Stimulated activated CD4-positive, alpha-beta T cell treated with anti-CD3 and anti-CD28 coated beads, TNF-alpha, amount 100 ng/mL, for 24 hours (primary cell): ENCODE measurements at places on chromosomes 1 and 21.

DNA sequence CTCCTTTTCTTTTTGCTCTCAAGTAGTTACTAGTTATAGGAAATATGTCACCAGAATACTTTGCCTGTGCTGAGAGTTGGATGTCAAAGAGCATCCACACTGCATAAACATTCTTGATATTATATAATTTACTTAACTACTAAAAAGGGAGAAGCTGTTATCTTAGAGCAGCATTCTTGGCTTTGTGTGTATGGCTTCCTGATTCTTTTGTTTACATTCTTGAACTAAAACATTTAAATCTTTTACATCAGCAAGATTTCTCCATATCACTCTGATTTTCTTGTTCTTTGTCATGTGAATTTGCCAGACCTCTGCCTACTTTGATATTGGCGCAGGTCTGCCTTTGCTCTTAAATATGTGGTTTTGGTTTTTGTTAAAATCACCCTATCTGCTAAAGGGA lies 48.8 kb downstream of the SUCO start:
- no peak for DNase-seq

- DNase-seq: no peak
Observed at GRCh38 chr1:89633248-89633799, 404 bp downstream of the LRRC8C start.

DNA sequence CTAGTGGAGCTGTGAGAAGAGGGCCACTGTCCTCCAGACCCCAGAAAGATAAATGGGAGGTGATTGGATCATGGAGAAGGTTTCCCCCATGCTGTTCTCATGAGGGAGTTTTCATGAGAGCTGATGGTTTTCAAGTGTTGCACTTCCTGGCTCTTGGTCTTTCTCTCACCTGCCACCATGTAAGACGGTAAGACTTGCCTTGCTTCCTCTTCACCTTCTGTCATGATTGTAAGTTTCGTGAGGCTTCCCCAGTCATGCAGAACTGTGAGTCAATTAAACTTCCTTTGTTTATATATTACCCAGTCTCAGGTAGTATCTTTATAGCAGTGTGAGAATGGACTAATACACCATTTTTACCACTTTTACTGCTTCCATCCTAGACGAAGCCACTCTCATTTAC lies 27.6 kb downstream of the GPR88 start:
- DNase-seq: no peak

DNA sequence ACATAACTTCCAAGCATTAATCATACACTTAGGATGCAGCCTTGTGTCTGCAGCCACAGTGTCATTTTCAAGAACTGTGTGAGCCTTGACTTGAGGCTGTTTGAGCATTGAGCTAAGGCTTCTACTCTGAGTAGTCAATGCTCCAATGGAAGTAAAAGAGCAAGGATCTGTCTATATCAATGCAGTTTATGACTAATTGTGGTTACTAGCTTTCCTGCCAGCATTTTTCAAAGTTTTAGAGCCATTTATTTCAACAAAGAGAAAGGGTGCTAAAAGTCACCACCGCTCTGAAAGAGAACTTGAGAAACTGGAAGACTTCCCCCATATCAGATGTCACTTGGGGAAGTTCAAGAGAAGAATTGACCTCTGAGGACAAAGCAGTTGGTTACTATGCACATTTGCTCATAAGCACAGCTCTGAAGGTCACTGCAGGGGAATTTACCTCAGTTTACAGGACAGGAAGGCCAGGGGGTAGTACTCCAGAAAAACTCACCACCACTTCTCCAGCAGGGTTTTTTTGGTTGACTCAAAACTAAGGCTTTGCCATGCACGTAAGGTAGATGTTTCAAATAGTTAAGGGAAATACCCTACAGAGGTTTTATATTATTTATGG lies 24.5 kb upstream of the RGS1 start:
- no peak for DNase-seq

DNA sequence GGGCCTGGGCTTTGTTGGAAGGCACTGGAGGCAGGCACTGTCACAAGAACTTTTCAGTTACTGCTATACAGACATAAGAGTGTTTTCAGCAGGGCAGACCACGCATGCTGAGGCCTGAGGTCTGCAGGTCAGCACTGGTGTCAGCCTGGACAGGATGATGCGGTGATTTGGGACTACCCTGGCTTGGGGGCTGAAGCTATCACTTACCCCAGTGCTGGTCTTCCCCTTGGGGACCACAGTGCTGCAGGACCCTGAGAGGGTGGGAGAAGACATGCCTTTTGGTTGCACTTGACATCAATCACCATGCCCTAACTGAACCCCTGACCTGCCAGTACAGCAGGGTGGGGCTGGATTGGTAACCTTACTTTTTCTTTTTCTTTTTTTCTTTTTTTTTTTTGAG lies 9.2 kb downstream of the DMRTB1 start:
- DNase-seq: no peak

DNA sequence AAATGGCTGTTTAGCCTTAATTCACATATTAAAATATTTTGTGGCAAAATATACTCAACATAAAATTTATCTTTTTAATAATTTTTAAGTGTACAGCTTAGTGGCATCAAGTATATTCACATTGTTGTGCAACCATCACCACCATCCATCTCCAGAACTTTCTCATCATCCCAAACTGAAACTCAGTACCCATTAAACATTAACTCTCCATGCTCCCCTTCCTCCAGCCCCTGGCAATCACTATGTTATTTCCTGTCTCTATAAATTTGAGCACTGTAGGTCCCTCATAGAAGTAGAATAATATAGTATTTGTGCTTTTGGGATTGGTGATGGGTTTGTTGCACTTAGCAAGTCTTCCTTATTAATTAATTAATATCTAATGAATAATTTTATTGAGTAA lies 29.4 kb downstream of the CCN1 start:
- DNase-seq: no peak

GRCh38 chr21:39315603-39316445 lies 2.4 kb upstream of the BRWD1 start:
- no peak for DNase-seq

- no peak for DNase-seq
Observed at GRCh38 chr1:163295949-163296348, 25.8 kb upstream of the NUF2 start.

DNA sequence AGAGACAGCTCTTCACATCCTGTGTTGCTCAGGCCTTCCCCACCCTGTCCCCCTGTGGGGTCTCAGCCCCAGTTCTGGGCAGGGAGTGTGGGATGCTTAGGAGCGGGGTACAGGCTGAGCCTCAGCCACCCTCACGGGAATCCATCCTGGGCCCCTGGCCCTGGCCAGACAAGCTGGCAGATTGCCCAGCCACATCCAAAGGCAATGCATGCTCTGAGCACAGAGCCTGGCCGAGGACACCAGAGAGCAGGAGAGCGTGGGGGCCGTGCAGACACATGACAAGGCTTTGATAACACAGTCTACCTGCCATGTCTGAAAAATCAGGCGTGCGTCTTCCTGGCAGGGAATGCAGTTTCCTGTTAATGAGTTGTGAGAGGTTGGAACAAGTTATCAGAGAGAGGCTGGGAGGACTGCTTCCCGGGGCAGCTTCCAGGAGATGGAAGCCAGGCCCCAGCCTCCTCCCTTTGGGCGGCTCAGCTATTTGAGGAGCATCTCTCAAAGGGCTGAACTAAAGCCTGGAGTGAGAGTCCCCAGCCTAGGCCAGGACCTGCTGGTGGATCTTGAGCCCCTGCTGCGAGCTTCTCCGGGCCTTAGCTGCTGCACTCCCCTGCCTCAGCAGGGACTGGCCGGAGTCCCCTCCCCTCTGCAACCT lies 72.2 kb upstream of the SELENON start:
- DNase-seq: no peak

DNA sequence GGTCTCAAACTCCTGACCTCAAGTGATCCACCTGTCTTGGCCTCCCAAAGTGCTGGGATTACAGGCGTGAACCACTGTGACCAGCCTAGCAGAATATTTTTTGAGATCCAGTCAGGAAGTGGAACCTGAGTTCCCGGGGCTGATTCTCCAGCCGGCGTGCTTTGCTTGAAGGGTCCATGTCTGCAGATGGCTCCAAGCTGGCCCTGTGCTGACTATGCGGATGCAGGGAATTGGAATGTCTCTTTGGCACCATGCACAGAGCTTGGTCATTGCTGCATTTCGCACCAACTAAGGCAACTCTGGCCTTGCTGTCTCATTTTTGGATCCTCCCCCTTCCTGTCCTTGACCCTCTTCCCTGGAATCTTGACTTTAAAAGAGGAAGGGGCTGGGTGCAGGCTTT lies 28.1 kb downstream of the ARHGEF10L start:
- DNase-seq: no peak

GRCh38 chr1:8663915-8664329 lies 153.5 kb downstream of the RERE start:
- no peak for DNase-seq

DNA sequence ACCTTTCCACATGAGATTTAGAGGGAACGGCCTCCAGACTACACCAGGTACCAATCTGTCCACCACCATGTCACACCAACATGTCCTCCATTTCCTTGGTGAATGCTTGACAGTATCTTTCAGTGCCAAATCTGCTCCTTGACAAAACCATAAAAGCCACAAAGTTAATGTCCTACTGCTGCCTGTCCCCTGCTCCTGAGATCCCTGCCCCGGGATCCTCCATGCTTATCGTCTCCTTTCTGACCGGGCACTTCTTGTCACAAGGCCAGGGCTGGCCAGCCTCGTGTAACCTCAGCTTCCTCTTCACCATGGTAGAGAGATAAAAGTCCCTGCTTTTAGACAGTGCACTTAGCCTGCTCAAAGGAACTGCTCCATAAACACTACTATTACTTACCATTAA lies 136.2 kb downstream of the NAV1 start:
- DNase-seq: no peak

- no peak for DNase-seq
Observed at GRCh38 chr1:6163191-6163972, 16.7 kb downstream of the CHD5 start.

GRCh38 chr21:28991861-28992525 lies 684 bp downstream of the LTN1 start:
- no peak for DNase-seq

DNA sequence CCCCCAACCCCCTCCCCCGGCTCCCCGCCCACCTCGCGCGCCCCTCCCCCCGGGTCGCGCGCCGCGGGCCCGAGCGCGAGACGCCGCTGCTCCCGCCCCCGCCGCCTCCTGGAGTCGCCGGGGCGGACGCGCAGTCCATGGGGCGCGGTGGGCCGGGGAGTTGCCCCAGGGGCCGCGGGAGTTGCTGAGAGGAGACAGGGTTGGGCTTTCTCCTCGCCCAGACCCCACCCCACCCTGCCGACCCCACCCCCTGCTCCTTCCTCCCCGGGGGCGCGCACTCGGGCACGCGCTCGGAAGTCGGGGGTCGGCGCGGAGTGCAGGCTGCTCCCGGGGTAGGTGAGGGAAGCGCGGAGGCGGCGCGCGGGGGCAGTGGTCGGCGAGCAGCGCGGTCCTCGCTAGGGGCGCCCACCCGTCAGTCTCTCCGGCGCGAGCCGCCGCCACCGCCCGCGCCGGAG lies at the start of gene LAMC1:
Gene LAMC1 (plus strand): TSS at position 275 of the 455 bp plus-strand sequence. CDS start 297 bp downstream, outside the sequence.
- DNase-seq: peak; percentile 1

DNA sequence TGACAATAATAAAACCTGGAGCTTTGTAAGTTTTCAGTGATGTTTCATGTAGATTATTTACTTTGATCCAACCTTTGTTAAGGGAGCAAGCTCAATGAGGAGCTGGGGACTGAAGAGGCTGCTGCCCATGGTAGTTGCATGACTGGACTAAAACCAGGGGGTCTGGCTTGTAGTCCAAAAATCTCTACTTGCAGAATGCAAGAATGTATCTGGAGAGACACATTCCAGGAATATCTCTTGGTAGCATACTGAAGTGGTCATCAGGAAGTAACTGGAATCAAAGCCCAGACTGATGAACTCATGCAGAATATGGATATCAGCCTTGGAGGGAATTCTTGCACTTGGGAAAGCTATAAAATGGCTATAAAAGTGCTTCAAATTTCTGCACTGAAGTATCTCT lies 5.8 kb upstream of the KIAA0040 start:
- no peak for DNase-seq

DNA sequence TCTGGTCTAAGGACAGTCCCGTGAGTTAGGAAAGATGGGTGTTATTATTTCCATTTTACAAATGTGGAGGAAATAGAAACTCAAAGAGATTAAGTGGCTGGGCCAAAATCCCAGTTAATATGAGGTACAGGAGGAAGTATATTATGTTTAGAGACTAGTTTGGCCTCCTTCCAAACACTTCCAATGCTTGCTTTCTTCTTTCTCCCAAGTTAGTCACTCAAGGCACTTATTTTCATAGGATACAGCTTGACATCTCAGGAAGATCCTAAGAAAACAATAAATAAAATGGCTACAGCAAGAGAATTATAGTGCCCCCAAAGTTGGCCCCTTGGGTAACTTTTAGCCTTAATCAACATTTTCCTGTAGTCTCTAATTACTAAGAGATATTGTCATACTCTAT lies 47.5 kb upstream of the IPO9 start:
- DNase-seq: no peak

DNA sequence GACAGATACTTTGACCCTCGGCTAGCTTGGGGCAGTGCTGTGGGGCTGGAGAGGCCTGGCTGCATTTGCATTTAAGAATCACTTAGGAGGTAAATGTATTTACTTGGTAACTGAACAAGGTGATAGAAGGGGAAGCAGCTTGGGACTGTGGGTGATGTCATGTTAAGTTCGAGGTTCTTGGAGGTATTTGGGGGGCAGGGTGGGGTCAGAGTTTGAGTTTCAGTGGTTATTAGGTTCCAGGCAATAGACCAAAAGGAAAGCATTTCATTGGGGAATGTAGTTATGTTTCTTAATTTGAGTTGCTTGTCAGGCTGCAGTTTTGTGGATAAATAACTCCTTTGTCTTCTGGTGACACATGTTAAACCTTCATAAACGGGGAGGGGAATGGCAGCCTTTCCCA lies 2.4 kb upstream of the FAM78B start:
- DNase-seq: no peak

GRCh38 chr1:42359466-42359865 lies 21.1 kb upstream of the RIMKLA start:
- DNase-seq: no peak

GRCh38 chr1:193419295-193419694 lies 232.9 kb upstream of the B3GALT2 start:
- no peak for DNase-seq

DNA sequence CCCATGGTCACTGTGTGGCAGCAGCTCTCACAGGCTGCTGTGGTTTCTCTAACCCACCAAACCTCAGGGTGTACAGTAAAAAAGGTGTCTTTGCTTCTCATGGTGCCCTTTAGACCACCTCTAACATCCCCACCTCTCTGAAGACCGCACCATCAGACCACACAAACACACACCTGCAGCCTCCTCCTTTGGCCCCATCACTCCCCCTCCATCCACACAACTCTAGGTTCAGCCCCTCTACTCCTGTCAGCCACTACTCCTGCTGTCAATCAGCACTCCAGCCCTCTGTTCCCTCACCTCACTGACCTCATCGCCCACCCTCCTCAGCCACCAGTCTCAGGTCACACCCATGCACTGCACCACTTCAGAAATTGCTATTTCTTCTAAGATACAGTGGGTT lies 7.5 kb downstream of the ZNF692 start:
- no peak for DNase-seq

GRCh38 chr1:248798791-248799190 lies 26.9 kb downstream of the SH3BP5L start:
- no peak for DNase-seq

GRCh38 chr1:160491017-160491416 lies 32.0 kb downstream of the SLAMF6 start:
- DNase-seq: no peak

- DNase-seq: no peak
Observed at GRCh38 chr1:158611916-158612315, 6.8 kb downstream of the OR10Z1 start.
